ENCODE measurements at places on chromosomes 3 and 15. TPM values are rescaled to one million over a fixed set of nuclear protein-coding genes. Genes with fewer than 3 reads are reported as not detected.

VPS8 gene
- total RNA-seq: 83.7 TPM

NFKBIZ gene
- total RNA-seq: 38.3 TPM

SAMD7 gene
- not detected for total RNA-seq

GP9 gene
- not detected for total RNA-seq

SLC24A5 gene
- total RNA-seq: not detected

EIF4E3 gene
- total RNA-seq: 2.2 TPM

THBS1 gene
- 141 TPM for total RNA-seq

Data from fibroblast of the aortic adventitia (primary cell).